Pulmonary artery endothelial cell (primary cell): ENCODE measurements at places on chromosomes 2 and 18. TPM values are rescaled to one million over a fixed set of nuclear protein-coding genes. Genes with fewer than 3 reads are reported as not detected.

The ANKRD30BL gene
- total RNA-seq, result not detected in 2 replicates

The SERPINB4 gene
- total RNA-seq, result not detected in 2 replicates

The PRSS56 gene
- total RNA-seq, result not detected in 2 replicates

The ZBTB7C gene
- not detected in 2 replicates for total RNA-seq

The ALPP gene
- total RNA-seq, result not detected in 2 replicates

DNA sequence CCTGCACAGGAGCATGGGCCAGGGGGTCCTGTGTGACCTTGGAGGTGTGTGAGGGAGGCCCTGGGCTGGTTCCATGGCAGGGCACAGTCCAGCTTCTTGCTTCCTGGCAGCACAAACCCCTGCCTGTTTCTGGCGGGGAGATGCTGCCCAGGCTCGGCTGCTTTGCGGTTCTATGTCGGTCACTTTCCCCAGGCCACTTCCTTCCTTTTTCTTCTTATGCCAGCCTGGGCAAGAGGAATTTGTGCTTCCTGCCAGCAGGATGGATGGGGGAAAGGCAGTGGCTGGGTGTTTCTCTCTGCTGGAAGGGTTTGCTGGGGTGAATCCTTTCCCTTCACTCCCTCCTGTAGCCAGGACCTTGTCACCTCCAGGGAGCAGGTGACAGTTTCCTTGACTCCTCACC, 24.3 kb downstream of the ASAP2 start:
- DNase-seq, result no peak

DNA sequence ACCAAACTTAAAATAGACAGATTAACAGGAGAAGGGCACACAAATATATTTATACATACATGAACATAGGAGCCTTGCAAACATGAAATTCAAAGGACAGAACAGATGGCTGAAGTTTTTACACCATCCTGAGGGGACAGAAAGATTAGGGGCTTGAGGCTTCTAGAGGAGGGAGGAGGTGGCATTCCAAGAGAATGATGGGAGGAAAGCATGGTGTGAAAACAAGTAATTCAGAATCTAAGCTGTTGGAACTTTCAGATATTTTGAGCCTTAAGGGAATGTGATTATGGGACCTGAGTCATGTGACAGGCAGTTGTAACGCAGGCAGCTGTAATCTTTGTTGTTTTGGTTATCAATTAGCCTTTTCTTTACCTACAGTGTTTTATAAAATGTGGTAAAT, 225.2 kb upstream of the SPOPL start:
- no peak for DNase-seq

GRCh38 chr2:233223059-233223894, 28.2 kb upstream of the ATG16L1 start:
- no peak for DNase-seq

DNA sequence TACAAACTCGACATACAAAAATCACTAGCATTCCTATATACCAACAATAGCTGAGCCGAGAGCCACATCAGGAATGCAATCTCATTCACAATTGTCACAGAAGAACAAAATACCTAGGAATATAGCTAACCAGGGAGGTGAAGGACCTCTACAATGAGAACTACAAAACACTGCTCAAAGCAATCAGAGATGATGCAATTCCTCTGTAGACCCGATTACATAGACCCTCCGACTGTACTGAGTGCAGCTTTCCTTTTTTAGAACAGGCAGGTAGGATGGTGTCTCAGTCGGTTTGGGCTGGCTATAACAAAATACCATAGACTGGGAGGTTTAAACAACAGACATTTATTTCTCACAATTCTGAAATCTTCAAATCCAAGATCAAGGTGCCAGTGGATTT, 139.5 kb upstream of the REV1 start:
- DNase-seq, result no peak

GRCh38 chr2:237012004-237012403, 73.7 kb upstream of the COPS8 start:
- no peak for DNase-seq

GRCh38 chr2:239688122-239688681, 287.4 kb upstream of the HDAC4 start:
- no peak for DNase-seq

The FOXI3 gene
- total RNA-seq, result not detected in 2 replicates

The ALPI gene
- total RNA-seq, result not detected in 2 replicates

DNA sequence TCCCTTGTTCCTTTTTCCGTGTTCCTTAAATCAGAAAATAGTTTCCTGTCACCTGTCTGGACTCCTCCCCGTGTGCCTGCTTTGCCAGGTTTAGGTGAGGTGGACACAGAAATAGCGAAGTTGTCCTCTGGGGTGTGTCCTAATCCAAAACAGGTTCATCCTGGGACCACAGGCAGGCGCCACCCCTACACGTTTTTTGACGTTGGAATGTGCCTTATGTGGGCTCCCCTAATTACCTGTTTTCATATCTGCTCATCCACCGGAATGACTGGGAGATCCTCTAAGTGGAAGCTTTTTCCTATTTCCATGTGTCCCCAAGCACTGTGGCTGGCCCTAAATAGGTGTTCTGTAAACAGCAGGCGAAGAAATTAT, 49.0 kb upstream of the PAIP2B start:
- DNase-seq, result no peak

GRCh38 chr2:236054621-236055305, 113.4 kb downstream of the GBX2 start:
- DNase-seq, result no peak

DNA sequence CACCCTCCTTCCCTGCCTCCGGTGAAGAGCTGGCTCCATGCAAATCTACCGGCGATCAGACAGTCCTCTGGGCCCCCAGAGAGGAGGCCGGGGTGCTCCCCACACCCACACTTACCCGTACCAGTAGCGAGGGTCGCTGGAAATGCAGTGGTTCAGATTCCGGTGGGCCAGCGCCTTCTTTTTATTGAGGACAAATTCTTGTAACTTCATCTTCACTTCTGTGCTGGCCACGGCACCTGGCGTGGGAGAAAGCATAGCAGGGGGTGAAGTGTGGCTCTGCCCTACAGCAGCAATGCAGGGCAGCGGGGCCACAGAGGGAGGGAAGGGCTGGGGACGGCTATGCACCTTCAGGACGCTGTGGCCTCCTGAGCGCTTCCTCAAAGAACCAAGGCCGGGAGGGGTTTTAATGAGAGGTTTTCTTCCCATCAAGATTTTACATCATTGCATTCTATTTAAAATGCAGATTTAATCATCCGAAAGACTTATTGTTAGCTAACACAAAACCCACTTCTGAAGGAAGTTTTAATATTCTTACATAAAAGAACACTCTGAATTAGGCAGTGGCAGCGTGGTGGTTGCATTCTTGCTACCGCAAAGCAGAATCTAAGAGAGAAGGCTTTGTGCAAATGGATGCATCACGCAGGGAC, 237.0 kb downstream of the HDAC4 start:
- no peak for DNase-seq

GRCh38 chr2:55810622-55811020, 113.0 kb downstream of the EFEMP1 start:
- no peak for DNase-seq

The CXXC1 gene
- total RNA-seq, result 40.8 and 52.1 TPM in 2 replicates

The HOXD4 gene
- total RNA-seq, result not detected in 2 replicates

The ANTXR1 gene
- total RNA-seq, result 8.8 and 10.1 TPM in 2 replicates

- no peak for DNase-seq
Measured at GRCh38 chr2:59233448-59233847, 992.3 kb upstream of the FANCL start.

- no peak for DNase-seq
Measured at GRCh38 chr2:70596739-70597138, 43.1 kb upstream of the TGFA start.

GRCh38 chr2:177078416-177078815, 134.2 kb upstream of the HNRNPA3 start:
- DNase-seq, result no peak

DNA sequence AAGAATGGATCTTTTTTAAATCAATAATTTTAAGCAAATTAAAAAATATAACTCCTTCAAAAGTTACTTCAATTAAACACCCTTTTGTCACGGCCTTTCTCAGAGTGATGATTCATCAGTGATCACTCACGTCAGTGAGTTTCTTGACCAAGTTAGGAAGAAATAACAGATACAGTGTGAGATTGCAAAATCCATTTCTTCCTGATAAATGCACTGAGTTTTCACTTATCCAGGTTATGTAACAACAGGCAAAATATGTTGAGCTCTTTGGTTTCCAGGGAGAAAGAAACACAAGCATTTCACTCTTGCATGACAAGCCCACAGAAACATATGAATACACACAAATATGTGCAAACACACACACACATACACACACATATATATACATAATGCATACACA, 195.9 kb upstream of the CYRIA start:
- DNase-seq, result no peak

GRCh38 chr2:3451926-3452671, 67.2 kb downstream of the ADI1 start:
- no peak for DNase-seq

GRCh38 chr2:25131567-25132298, 36.6 kb downstream of the POMC start:
- DNase-seq, result no peak

DNA sequence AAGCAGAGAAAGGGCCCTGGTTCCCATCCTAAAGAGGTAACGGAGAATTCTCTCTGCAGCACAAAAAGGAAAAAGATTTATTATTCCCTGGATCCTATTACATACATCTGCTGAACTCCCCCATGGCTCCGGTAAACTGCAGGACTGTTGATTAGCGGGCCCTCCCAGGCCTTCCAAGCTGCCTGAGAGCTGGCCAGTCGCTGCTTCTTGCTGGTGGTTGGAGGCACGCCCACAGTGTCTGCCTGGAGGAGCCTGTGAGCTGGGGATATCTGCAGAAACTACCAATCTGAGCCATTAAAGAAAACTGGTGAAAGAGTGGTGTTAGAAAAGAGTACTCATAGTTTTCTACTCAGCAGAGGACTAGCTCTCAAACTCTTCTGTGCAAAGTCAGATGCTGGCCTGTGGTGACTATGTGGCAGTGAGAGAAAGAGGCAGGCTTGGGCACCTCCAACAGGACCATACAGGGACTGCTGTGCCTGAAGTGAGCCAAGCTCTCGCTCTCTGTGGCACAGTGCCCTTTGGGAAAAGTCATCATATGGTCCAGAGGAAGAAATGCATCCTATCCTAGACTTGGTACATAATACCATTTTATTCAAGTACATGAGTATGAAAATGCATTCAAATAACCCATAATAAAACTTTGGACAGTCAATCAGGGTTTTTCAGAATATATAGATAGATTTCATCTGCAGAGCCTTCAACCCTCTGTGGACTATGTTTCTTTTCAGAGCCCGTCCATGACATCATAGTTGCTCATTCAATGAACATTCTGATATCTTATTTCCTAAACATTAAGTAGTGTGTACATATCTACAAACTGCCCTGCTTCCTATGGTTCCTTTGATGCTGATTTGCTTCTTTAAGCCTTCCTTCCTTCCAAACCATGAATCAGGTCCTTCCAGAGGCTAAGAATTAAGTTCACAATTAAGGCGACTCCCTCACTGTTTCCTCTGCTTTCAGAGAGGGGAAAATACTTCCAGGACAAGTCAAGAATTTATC, 242.0 kb upstream of the LYPD1 start:
- no peak for DNase-seq

- DNase-seq, result no peak
Measured at GRCh38 chr18:32919799-32920198, 147.0 kb upstream of the KLHL14 start.

GRCh38 chr2:7930800-7931635, 750.8 kb upstream of the ID2 start:
- DNase-seq, result no peak

The FAM237A gene
- total RNA-seq, result not detected in 2 replicates

The OTOF gene
- 0.26 TPM in 1 of 2 replicates, not detected in the other for total RNA-seq

The DQX1 gene
- total RNA-seq, result not detected in 2 replicates

- no peak for DNase-seq
Measured at GRCh38 chr18:9361191-9361590, 26.6 kb downstream of the TWSG1 start.
